ENCODE measurements at places on chromosomes 2 and 18. TPM values are rescaled to one million over a fixed set of nuclear protein-coding genes. Genes with fewer than 3 reads are reported as not detected.
A peak's percentile ranks its signal among the peaks of the same experiment; 100 is the strongest.

The GEN1 gene
- total RNA-seq = 11.3 TPM

The NAPG gene
- total RNA-seq = 34.0 TPM

The PAX3 gene
- total RNA-seq = 2.2 TPM

The ITGB6 gene
- 152 TPM for total RNA-seq

The SCN2A gene
- 0.56 TPM for total RNA-seq

The STON1 gene
- total RNA-seq = 3.2 TPM

The PRSS56 gene
- total RNA-seq = 2.5 TPM

The TMEM247 gene
- total RNA-seq = not detected

The PID1 gene
- 8.5 TPM for total RNA-seq

The C2orf80 gene
- total RNA-seq = not detected

The CYRIA gene
- 7.6 TPM for total RNA-seq

- DNase-seq = peak; percentile 62
Measured at GRCh38 chr2:43158259-43158880, 68.0 kb downstream of the ZFP36L2 start.

- DNase-seq = no peak
Measured at GRCh38 chr18:2168022-2168421, 403.3 kb downstream of the METTL4 start.

DNA sequence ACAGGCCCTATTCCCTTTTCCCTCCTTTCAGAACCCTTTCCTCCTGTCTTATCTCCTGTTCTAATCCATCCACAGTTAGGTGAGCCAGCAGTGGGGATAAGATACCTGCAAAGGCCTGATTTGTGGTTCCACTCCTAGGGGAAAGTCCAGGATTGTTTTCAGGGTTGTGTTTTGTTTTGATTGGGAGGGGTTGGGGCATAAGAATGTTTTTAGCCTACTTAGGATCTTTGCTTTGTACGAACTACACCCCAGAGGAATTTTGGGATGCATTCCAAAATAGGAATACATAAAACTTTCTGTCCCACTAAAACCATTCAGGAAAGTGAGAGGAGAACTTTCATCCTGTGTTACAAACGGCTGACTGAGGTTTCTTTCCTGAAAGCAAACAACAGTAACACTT lies 150.8 kb upstream of the PGAP1 start:
- DNase-seq = no peak

DNA sequence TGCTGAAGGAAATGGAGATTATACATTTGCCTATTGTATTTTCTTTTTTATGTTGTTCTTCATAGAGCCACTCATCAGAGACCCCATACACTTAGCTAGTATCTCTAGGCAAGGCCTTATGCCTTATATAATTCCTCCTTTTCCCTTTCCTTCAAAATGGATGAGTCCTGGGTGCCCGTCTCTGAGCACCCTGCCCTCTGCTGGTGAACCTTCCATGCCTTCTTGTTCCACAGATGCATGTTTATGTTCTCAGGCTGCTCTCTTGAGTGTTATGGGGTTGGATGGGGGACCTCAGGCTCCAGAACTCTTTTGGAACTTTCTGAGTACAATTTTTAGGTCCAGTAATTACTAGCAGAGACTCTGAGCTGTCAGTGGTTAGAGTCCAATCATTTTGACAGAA lies 368.6 kb upstream of the SPRED2 start:
- DNase-seq = peak; percentile 10

GRCh38 chr18:61544178-61544577 lies 210.9 kb downstream of the CDH20 start:
- no peak for DNase-seq

GRCh38 chr2:45275242-45275805 lies 266.1 kb upstream of the SIX2 start:
- peak; percentile 65 for DNase-seq

- no peak for DNase-seq
Measured at GRCh38 chr2:234689911-234690379, 193.1 kb upstream of the ARL4C start.

GRCh38 chr18:906416-907114 lies 1.9 kb downstream of the ADCYAP1 start:
- DNase-seq = no peak

DNA sequence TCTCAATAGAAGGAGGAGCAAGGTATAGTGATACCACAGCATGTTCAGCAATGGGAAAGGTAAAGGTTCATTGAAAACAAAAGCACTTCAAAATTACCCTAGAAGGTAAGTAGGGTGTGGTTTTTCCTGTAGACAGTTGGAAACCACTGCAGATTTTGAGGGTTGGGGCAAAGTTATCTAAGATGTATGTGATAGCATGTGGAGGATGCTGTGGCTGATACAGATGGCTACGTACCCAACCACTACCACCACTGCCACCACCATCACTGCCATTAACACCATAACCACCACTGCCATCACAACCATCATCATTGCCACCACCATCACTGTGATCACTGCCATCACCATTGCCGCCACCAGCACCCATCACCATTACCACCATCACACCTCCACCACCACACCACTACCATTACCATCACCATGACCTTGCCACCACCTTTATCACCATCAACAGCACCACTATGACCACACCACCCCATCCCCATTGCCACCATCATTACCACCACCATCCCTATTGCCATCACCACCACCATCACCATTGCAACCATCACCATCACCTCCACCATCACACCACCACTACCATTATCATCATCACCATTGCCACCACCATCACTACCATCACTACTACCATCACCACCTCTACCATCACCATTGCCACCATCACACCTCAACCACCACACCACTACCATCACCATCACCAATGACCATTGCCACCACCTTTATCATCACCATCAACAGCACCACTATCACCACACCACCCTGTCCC lies 3.7 kb downstream of the TMSB10 start:
- DNase-seq = no peak

DNA sequence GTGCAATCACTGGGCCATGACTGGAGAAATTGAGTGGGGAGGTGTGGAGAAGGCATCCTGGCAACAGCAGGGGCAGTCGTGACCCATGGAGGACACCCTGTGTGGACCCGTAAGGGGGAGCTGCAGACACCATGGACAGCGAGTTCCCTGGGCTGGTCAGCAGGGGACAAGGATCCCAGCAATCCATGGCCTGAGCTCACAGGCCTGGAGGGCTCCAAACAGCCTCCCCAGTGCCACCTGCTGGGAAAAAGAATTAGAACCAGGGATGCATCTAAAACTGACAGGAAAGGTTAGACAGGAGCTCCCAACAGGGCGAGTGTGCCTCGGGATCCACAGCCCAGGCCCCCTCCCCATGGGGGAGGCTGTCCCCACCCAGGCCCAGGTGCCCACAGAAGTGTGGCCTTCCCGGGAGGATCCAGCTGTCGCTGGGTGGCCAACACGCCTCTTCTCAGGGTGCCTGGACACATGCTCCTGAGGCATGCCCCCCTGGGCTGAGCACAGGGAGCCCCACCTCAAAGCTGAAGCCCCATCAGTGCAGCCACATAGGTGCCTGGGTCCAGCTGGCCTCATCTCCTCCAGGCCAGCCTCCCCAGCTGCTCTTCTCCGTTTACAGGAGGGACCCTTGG lies 20.5 kb upstream of the KIF1A start:
- DNase-seq = peak; percentile 88

GRCh38 chr2:96325041-96325883 lies at the start of gene ITPRIPL1:
TSS of gene ITPRIPL1 (plus strand) at chr2:96325317. CDS start at chr2:96325840, 523 bp downstream.
- no peak for DNase-seq

- no peak for DNase-seq
Measured at GRCh38 chr2:168700615-168701245, 101.7 kb upstream of the NOSTRIN start.

- no peak for DNase-seq
Measured at GRCh38 chr2:241720560-241720959, 13.9 kb upstream of the D2HGDH start.

DNA sequence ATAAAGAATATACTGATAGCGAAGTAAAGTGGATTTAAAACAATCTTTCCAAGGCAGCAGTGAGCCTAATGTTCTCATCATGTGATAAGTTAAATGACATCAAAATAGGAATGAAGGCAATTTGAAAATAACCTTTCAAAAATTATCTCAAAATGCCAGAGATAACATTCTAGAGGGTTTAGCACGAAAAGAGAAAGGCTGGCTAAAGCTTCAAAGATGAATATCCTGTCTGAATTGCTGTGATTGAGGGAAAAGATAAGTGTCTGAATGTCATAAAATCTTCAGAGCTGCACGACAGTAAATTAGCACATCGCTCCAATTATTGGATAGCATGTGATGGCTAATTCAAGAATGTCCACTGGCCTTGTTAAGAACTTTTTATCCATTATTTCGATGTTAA lies 159.3 kb downstream of the PID1 start:
- DNase-seq = no peak

GRCh38 chr2:97911206-97911921 lies 84.4 kb downstream of the TMEM131 start:
- DNase-seq = no peak

DNA sequence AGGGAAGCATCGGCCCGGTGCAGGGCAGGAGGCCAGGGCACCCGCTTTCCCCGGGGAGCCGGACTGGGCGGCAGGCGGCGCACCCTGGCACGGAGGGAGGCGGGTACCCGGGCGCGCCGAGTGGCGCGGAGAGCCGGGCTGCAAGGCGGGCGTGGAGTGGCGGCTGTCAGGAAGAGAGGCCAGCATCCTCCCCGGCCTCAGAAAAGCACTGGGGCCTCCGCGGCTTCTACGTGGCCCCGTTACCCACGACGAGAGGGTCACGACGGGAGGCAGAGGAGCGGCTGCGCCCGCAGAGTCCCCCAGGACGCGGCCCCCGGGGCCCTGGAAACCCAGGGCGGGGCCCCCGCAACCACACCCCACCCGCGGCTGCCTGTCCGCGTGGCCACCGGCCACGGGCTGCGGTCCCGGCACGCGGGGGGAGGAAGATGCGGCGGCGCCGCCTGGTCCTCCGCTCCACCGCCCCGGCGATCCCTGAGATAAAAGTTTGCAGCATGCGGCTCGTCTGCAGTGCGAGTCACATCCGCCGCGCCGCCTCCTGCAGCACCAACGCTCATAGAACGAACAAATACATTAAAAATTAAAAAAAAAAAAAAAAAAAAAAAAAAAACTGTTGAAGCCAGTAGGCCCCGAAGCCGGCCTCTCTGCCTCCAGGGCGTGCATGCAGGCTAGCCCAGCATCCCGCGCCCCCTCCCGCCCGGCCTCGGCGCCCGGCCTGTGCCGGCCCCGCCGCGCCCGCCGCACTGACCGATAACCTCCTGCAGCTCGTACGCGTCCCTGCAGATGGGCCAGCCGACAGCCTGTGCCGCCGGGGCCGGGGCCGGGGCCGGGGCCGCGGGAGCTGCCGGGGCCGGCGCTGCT lies 683 bp downstream of the STK39 start:
- peak; percentile 73 for DNase-seq

- DNase-seq = no peak
Measured at GRCh38 chr18:73201940-73202339, 334.2 kb upstream of the NETO1 start.

- no peak for DNase-seq
Measured at GRCh38 chr2:68172990-68173700, 15.5 kb downstream of the PNO1 start.

- peak; percentile 42 for DNase-seq
Measured at GRCh38 chr2:86302320-86302719, 35.1 kb downstream of the REEP1 start.

DNA sequence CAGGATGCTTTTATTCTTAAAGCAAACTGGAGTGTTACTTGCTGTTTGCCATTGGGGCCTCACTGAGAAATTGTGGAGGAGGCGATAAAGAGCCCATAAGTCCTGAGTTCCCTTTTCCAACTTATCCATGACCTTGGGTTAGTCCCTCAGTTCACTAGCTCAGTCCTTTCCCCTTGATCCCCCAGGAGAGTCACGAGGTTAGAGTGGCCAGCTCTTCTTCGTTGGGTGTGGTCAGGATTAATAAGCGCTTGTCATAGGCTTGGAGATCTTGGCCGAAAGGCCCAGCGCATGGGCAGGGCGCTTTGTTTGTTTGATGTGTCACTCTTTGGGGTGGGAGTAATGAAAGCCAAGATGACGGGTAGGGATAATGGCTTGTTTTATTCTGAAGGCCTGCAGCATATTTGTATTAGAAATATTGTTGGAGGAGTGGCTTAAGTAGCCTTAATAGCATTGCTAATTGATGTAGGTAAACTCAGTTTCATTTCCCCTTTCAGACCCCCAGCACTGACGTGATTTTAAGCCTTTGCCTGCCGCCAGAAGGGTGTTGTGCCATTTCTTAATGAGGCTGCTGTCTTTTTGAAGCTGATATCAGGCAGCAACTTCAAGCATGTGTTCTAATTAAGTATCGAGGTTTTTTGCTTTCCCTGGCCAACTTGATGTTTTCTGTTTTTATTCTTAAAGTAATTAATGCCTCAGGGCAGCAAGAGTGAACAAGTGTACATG lies 15.7 kb downstream of the GRHL1 start:
- no peak for DNase-seq

GRCh38 chr18:3689986-3690763 lies 240.2 kb downstream of the TGIF1 start:
- DNase-seq = no peak

GRCh38 chr2:190446193-190446592 lies 38.0 kb downstream of the MFSD6 start:
- DNase-seq = no peak

DNA sequence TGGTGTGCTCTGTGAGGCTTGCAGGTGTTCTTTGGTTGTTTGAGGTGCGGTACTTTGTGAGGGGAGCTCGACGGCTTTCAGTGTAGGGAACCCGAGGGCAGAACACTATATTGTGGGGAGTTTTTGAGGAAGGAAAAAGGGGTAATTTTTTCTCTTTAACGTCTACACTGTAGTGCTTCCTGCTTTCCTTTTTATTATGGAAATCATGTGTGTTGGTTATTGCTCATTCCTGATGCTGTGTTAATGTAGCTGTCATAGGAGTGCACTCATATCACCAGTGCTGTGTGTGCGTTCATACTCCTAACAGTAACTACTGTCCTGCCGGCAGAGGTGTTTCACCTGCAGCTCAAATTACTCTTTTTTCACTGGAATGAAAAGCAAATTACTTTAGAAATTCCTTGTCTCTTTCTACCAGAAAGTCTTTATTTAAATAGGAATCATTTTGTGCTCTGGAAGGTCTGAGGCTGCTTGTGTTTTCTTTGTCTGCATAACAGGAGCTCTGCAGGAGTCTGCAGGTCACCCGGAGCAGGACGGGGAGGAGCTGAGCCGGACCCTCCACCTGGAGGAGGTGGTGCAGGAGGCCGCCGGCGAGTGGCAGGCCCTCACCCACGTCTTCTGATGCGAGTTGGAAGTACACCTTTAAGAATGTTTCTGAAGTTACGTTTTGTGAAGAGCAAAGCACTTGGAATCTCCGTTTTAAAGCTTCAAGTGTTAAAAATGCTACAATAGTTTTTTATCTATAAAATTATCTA lies 145.5 kb downstream of the ZNF236 start:
- DNase-seq = no peak

- DNase-seq = peak; percentile 17
Measured at GRCh38 chr2:120330946-120331822, 14.8 kb upstream of the INHBB start.
